NCI-H345 (cell line): ENCODE measurements at places on chromosomes 13 and 19.
A peak's percentile ranks its signal among the peaks of the same experiment; 100 is the strongest.

DNA sequence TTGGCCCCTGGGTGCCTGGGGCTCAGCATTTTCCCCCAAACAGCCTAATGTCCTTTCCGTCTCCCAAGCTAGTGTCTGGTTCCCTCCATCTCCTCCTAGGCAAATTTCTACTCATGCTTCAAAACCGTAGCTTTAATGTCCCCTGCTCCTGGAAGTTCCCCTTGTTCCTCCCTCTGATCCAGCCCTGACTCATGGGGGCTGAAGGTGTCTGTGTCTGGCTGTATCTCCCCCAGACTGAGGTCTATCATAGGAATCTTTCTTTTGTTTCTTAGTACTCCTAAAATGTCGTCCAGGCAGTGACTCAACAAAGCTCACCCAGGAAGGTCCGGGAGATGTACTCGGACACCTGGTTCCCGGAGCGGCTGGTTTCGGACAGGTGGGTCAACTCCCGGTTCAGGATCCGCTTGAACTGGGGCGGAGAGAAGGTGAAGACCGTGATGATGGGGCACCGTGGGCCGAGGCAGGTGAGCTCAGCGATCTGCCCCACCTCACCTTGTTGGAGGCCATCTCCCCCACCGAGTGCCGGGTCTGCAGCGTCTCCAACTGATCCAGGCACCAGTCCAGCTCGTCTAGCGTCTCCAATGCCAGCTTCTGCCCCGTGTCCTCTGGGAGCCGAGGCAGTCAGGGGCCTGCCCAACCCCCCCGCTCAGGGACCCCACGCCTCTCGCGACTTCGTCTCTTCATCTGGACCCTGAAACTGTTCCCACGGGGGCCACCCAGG lies 6.2 kb downstream of the PDE4C start:
- no peak for DNase-seq

- no peak for DNase-seq
Measured at GRCh38 chr13:59979589-59979988, 184.1 kb downstream of the DIAPH3 start.

DNA sequence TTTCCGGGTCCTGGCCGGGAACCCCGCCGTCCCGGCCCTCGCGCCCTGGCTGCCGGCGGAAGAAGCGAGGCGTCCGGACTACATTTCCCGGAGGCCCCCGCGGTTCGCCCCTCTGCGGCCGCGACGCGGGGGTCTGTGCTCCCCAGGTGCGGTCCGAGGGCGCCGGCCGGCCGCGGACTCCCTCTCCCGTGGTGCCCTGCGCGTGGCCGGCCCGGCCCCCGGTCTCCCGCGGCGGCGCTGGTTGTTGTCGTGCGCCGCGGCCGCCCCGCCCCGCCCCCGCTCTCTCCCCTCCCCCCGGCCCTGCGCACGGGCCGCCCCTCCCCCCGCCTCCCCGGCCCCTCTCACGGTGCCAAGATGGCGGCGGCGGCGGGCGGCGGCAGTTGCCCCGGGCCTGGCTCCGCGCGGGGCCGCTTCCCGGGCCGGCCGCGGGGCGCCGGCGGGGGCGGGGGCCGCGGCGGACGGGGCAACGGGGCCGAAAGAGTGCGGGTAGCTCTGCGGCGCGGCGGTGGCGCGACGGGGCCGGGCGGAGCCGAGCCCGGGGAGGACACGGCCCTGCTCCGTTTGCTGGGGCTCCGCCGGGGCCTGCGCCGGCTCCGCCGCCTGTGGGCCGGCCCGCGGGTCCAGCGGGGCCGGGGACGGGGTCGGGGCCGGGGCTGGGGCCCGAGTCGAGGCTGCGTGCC lies at the start of gene KMT2B:
Gene KMT2B (plus strand): TSS at position 339 of the 680 bp plus-strand sequence. CDS start 16 bp downstream, at position 355.
- peak; percentile 100 for DNase-seq

DNA sequence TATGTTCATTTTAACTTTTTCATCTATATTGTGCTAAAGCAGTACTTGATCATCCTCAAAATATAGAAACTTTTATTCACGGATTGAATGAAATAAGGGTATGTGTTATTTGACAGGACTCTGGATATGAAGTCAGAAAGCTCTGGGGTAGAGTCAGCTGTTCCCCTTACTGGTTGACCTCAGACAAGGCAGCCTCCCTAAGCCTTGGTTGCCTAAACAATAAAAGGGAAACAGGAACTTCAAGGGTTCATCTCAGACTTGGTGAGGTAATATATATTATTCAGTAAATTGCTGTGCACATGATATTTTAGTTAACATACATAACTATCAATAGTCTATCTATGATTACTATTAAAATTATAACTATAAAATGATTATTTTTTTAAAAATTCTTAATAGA lies 13.6 kb downstream of the POLR1D start:
- no peak for DNase-seq

DNA sequence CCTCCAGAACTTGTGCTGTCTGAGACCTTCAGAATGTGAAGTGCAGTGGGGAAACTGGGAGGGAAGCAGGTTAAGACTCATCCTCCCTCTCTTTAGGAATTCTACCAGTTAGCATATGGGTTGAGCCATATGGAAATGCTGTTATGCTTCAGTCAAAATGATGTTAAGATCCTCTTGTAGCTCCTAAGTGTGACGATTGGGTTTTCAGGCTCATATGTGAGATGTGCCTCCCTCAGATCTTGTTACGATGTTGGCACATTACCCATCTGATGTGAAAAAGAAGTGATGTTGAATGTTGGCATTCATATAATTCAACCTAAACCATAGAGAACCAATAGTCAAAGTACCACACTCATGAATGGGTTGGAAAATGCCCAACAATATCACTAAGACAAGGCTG lies 67.8 kb upstream of the IPO5 start:
- DNase-seq = no peak

DNA sequence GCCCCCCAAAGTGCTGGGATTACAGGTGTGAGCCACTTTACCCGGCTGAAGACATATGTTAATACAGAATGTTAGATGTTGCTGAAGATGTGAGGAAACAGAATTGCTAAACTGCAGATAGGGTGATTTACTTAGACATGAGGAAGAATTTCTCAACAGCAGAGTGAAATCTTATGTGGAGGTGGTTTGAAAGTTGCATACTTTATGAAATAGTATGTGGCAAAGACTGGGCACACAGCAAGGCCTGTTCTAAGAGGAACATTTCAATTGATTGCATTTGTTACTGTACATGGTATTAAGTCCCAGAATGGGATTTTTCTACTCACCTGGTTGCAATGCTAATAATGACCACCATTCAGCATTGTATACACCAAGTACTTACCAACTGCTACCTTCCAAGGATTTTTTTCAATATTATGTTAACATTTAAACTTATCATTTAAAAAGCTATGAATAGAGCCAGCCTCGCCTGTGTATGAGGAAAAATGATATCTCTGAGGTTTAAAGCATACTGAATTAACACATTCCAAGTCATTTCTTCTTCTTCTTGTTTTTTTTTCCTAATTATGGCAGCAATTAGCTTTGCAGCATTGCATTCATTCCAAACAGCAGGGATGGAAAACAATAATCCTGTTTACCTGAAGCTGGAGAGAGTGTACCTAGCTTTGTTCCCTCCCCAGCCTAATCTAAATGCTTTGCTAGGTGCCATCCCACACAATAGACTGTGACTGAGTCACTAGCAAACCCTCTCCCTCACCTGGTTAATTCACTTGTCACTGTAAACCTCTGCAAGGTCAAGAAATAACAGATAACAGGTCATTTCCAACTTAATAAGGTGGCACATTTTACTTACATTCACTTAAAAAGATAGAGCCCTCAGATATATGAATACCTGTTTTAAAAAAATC lies 19.4 kb upstream of the KLF5 start:
- DNase-seq = peak; percentile 37

DNA sequence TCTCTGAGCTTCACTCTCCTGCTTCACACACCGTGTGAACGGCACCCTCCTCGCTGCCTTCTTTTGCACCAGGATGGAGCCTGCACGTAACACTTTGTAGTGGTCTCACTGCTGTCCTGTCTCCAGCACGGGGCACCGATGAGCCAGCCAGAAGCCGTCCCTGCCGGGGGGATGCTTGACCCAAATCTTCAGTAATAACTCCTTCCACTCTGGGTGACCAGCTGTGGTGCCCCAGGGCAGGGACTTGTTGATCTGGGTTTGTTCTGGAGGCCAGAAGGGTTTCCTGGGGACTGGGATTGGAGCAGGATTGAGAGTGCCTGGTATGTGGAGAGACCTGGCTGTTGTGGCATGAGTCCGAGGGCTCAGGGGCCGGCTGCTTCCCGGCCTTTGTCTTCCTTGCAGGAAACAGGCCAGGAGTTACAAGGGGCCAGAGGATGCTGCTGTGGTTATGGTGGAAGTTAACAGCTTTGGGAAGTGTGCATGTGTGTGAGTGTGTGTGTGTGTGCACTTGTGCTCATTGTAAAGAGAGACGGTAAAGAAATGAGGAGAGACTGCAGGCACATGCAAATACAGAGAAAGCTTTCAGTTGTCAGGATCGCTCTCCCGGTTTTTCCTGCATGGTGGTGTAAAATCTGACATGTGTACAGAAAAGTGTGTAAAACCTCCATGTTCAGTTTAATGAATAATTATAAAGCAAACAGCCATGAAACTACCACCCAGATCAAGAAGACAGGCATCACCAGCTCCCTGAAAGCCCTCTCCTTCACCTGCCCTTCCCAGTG lies 18.9 kb downstream of the PAK4 start:
- no peak for DNase-seq

DNA sequence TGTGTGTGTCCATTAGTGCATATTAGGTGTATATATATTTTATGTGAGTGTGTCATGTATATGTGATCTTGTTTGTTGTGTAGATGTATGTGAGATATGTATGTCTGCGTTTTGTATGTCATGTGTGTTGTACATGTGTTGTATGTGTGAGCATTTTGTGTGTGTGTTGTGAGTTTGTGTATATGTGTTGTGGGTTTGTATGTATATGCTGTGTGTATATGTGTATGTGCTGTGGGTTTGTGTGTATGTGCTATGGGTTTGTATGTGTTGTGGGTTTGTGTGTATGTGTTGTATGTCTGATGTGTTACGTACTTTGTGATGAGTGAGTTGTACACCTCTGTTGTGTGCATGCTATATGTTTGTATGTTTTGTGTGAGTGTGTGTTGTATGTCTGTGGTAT lies 8.1 kb downstream of the CEACAM20 start:
- no peak for DNase-seq

- no peak for DNase-seq
Measured at GRCh38 chr13:76696370-76696769, 189.8 kb downstream of the KCTD12 start.

- no peak for DNase-seq
Measured at GRCh38 chr19:1747285-1748114, 5.8 kb upstream of the ONECUT3 start.

- DNase-seq = no peak
Measured at GRCh38 chr13:29577136-29578051, 18.1 kb downstream of the SLC7A1 start.
